ENCODE measurements at places on chromosomes 1 and 21.
A peak's percentile ranks its signal among the peaks of the same experiment; 100 is the strongest.

- DNase-seq, result no peak
Measured at GRCh38 chr1:71967670-71968069, 314.7 kb downstream of the NEGR1 start.

- no peak for DNase-seq
Measured at GRCh38 chr21:15080526-15080925, 15.7 kb upstream of the NRIP1 start.

GRCh38 chr1:168235548-168235885 is 9.7 kb downstream of the SFT2D2 start:
- no peak for DNase-seq

GRCh38 chr1:92094090-92094489 is 13.9 kb downstream of the BTBD8 start:
- no peak for DNase-seq

DNA sequence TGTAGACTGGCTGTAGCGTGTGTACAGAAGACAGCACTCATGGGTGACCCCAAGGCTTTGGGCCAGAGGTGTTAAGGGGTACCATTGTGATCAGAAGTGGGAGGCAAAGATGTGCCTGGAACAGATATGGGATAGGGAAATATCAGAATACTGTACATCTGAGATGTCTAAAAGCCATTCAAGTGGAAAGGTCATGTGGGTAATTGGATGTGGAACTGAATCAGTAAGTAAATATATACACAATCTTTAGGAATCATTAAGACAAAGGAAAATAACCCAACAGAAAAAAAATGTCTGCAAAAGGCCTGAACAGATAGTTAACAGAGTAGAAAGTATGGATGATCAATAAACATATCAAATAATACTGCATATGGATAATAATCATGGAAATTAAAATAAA is 26.5 kb downstream of the OR13G1 start:
- no peak for DNase-seq

GRCh38 chr1:27285274-27285660 is 36.7 kb upstream of the TMEM222 start:
- no peak for DNase-seq

GRCh38 chr1:121546830-121547591 is 362.2 kb downstream of the SRGAP2C start:
- no peak for DNase-seq

DNA sequence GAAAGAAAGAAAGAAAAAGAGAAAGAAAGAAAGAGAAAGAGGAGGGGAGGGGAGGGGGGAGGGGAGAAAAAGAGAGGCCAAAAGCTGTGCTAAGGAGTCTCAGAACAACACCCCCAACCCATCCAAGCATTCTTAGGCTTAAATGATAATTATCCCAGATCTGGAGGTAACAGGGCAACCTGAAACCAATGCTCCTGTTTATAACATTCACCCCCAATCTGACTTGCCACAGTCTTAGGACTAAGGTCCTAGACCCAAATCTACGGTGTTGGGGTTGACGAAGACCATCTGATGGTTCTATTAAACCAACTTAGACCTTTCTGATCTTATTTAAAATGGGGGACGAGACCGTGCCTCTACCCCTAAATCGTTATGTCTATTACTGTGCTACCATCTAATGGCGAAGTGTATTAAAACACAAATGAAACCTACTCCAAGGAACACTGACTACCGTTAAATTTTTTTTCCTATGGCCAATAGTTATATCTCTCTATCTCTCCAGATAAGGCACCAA is 119.3 kb upstream of the CDC42BPA start:
- peak; percentile 85 for DNase-seq

DNA sequence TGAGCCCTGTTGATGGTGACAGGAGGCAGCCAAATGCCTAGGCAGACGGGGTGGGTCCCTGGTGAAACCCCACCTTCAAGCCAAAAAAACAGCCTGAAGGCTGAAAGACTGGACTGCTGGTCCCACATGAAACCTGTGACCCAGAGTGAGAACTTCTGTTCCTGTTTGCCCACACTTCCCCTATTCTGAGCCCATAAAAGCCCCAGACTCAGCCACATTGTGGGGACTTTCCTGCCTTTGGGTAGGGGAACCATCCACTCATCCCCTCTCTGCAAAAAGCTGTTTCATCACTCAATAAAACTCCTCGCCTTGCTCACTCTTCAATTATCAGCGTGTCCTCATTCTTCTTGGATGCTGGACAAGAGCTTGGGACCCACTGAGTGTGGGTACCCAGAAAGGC is 25.2 kb downstream of the HTR6 start:
- no peak for DNase-seq

GRCh38 chr1:67586596-67586995 is 98.4 kb upstream of the GADD45A start:
- DNase-seq, result no peak

- DNase-seq, result peak; percentile 37
Measured at GRCh38 chr21:33998402-33998801, 75.0 kb upstream of the MRPS6 start.

DNA sequence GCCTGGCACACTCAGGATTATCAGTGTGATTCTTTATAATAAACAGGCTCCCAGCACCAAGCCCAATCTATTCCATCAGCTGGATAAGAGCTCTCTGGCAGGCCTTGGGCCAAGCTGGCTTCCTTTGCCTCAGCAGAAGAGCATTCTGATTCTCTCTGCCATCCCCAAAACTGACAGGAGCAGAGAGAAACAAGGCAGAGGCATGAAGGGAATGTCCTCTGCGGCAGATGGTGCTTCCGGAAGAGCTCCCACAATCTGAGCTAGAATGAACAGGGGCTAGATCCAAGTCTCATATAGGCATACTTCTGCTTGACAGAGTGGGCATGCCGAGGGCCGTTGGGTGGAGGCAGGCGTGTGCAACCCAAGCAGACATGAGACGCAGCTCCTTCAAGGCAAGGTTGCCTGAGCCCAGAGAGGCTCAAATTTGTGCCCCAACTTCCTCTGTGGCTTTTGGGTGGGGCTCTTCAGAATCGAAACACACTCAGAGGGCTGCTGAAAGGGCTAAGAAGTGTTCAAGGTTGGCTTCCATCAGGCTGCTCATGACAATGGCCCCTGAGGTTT is 4.0 kb downstream of the CAPN2 start:
- DNase-seq, result no peak

GRCh38 chr1:205294175-205294917 is 27.2 kb downstream of the NUAK2 start:
- peak; percentile 36 for DNase-seq

DNA sequence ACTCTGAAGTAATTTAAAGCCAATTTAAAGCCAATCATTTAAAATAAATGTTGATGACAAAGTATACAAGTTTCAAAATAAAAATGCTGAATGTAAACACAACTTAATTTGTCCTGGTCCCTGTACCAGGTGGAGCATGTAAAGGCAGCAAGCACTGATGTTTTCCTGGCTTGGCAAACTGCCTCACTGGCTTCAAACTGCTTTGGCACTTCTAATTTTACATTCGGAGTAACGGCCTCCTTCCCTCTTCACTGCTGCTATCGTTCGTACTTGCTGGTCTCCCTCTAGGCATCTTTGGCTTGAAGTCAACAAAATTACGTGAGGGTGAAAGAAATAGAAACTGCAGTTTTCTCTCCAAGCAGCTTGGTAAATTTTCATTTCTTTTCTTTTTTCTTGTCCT is 287.9 kb downstream of the LTN1 start:
- DNase-seq, result no peak

DNA sequence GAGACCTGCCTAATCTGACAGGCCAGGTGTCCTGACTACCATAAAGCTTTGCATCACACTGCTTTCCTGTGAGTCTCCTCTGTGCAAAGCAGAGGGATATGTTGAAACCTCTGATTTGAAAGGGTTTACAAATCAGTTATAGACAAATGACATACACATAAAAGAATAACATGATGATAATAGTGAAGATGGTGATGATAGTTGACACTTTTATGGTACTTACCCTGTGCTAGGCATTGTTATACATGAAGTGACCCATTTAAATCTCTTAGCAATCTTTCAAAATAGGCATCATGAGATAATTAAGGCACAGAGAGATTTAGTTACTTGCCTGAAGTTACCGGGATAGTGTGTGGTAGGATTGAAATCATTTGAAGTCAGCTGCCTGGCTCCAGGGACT is 34.1 kb upstream of the PKN2 start:
- no peak for DNase-seq

GRCh38 chr1:2322065-2322571 is 69.2 kb downstream of the MORN1 start:
- no peak for DNase-seq

DNA sequence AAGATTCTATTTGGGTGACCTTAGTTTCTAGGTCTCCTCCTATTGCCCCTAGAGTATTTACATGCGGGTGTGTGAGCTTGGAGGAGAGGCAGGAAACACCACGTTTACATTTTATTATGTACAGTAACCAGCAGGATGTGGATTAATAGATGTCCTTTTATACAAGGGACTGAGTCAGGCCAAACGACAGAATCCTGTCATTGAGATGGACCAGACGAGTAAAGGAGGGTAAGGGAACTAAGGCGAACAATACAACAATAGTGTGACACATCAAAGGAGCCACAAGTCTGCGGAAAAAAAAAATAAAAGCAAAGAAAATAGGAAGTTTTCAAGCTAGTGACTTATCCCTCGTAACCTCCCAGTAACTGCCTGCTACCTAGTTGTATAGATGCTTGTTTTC is 151.1 kb downstream of the GABPA start:
- no peak for DNase-seq

DNA sequence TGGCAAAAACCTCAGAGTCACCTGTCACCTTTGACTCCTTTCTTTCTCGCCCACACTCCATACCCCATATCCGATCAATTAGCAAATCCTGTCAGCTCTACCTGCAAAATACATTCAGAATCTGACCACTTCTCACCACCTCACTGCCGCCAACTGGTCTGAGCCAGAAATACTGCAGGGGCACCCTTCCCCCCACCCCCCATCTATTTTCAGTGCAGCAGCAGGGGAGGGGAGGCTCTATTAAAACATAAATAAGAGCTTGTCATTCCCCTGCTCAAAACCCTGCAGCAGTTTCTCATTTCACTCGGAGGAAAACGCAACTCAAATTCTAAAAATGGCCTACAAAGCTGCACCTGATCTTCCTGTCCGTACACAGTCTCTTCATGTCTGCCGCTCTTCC is 3.9 kb downstream of the PKLR start:
- DNase-seq, result no peak

GRCh38 chr21:29939104-29939923 is 482 bp downstream of the GRIK1 start:
- DNase-seq, result no peak

DNA sequence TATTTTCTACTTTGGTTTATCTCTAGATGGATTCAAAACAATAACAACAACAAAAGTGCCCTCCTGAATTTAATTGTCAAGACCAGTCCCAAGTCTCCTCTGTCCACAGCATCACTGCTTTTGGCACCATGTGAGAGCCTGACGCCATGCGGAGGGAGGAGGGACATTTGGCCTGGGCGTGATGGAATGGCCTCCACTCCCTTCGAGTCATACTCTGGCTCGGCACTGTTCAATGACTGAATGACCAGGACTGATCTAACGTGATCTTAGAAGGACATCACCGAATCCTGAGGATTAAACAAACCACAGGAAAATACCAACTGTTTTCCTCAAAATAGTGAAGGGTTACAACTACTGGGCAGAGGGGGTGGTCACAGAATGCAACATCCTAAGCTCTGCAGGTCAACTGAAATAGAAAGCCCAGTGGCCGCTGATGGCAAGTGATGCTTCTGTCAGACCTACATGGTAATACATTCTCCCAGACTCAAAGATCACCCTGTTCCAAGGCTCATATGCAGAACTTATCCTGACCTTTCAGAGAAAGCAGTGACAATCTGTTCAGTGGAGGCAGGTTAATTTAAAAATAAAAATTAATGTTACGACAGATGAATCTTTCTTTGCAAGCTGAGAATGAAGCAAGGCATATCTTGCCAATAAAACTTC is 19.1 kb downstream of the SRSF4 start:
- DNase-seq, result no peak

DNA sequence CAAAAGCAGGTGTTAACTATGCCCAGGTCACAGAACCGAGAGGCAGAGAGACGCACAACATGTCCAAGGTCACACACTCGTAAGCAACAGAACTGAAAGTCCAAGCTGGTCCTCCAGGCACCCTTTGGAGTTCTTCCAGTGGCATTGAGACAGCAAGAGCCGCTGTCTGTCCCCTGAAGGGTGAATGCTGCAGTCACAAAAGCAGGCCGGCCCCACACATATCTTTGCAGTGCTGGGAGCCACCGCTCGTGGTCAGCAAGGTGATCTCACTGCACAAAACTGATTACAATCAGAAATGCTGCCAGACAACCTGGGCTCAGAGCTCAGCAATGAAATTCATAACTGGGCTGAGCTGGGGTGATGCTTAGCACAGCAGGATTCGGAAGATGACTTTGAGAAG is 47.4 kb upstream of the RAB4A start:
- no peak for DNase-seq

GRCh38 chr1:10401281-10401680 is 2.4 kb downstream of the PGD start:
- no peak for DNase-seq

GRCh38 chr1:54607821-54608565 is 15.3 kb downstream of the FAM151A start:
- DNase-seq, result no peak

GRCh38 chr1:30198795-30199403 is 524.5 kb downstream of the MATN1 start:
- no peak for DNase-seq

- no peak for DNase-seq
Measured at GRCh38 chr1:92990828-92991227, 29.6 kb upstream of the DIPK1A start.

- no peak for DNase-seq
Measured at GRCh38 chr1:118290571-118290970, 105.5 kb upstream of the SPAG17 start.

Measured in LoVo (cell line).